ENCODE measurements at places on chromosomes 7 and 10. TPM values are rescaled to one million over a fixed set of nuclear protein-coding genes. Genes with fewer than 3 reads are reported as not detected.

DNA sequence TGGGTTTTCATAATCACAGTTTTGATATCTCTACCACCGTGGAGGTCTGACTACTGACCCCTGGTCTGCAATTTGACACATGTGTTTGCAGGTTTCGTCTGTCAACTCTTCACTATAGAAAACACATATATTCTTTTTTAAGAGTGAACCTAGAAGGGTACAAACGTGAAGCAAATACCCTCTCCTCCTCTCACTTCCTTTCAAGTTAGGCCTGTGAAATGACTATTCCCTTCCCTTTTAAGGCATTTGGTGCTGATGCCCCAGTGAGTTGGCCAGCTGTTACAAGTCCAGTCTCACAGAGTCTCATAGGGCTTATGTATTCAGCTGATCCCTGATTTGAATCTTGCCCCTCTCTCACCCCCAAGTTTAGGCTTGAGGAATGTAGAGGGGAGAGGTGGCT, 742.0 kb upstream of the IGFBP3 start:
- ATAC-seq = no peak

- no peak for ATAC-seq
These were observed 161.5 kb upstream of the KLF6 start for GRCh38 chr10:3946234-3947229.

ZNHIT1 gene
- 56.8 TPM for total RNA-seq

TFEC gene
- 0.22 TPM for total RNA-seq

Measured in activated T-helper 17 cell treated with anti-CD3 and anti-CD28 coated beads, Interleukin-2, amount 50 U/mL, for 72 hours (primary cell).